A549 treated with ZK216348 at 1 μM for 4 hours (cell line): ENCODE measurements at places on chromosomes 4 and X. TPM values are rescaled to one million over a fixed set of nuclear protein-coding genes. Genes with fewer than 3 reads are reported as not detected.

The BMX gene
- not detected in 5 replicates for total RNA-seq

The CFAP99 gene
- total RNA-seq, result 0.19 to 0.51 TPM in 2 of 5 replicates, not detected in the others

The USP11 gene
- 44.4 to 57.4 TPM (median 51.8 TPM) in 5 replicates for total RNA-seq

The SFRP2 gene
- not detected in 5 replicates for total RNA-seq

The WDR44 gene
- total RNA-seq, result 9.8 to 16.8 TPM (median 14.3 TPM) in 5 replicates

The HSPA4L gene
- 7.1 to 9.3 TPM (median 7.7 TPM) in 5 replicates for total RNA-seq

The RPA4 gene
- total RNA-seq, result 0.14 to 0.42 TPM (median 0.23 TPM) in 4 of 5 replicates, not detected in the other

The POLA1 gene
- 10.9 to 13.9 TPM (median 11.9 TPM) in 5 replicates for total RNA-seq

The HEPH gene
- total RNA-seq, result 0.03 TPM in 1 of 5 replicates, not detected in the others

The SCD5 gene
- total RNA-seq, result 5.4 to 8.4 TPM (median 7.3 TPM) in 5 replicates
